ENCODE measurements at places on chromosomes 2 and 18.

GRCh38 chr2:61266632-61267505 is 104.9 kb downstream of the C2orf74 start:
- no peak for DNase-seq

- DNase-seq = no peak
These were observed 279.2 kb downstream of the CYRIA start for GRCh38 chr2:16386431-16386830.

DNA sequence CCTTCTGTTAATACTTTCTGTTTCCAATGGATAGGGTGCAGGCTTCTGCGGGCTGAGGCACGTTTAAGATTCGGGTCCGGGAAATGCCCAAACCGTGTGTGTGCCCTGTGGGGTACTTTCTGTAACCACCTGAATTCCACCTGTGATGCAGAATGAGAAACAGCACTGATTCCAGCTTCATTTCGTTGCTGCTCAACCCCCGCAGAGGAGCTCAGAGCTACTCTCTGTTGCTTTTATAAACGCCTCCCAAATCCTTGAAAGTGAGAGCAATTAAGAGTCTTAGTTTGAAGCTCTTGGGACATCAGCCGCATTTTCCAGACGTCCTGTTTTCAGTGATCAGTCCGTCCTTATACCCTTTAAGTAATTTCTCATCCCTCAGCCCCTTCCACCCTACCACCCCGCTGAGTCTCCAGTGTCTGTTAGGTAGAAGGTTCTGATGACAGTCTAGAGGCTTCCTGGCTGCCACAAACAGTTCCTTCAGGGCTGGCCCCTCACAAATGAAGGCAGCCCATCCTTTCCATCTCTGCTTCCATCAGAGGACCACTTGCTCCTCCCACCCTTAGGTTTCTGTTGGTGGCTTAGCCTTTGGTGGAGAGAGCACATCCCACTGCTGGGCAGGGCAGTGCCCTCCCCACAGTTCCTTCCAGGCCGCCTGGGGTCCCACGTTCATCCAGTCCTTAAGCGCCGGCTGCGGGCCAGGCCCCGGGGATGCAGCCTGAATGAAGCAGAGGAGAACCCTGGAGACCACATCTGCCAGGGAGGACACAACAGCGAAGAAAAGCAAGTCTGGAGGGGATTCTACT is 230.1 kb downstream of the SEPTIN10 start:
- DNase-seq = no peak

- peak; percentile 48 for DNase-seq
These were observed 19.4 kb downstream of the DOK1 start for GRCh38 chr2:74573747-74574562.

DNA sequence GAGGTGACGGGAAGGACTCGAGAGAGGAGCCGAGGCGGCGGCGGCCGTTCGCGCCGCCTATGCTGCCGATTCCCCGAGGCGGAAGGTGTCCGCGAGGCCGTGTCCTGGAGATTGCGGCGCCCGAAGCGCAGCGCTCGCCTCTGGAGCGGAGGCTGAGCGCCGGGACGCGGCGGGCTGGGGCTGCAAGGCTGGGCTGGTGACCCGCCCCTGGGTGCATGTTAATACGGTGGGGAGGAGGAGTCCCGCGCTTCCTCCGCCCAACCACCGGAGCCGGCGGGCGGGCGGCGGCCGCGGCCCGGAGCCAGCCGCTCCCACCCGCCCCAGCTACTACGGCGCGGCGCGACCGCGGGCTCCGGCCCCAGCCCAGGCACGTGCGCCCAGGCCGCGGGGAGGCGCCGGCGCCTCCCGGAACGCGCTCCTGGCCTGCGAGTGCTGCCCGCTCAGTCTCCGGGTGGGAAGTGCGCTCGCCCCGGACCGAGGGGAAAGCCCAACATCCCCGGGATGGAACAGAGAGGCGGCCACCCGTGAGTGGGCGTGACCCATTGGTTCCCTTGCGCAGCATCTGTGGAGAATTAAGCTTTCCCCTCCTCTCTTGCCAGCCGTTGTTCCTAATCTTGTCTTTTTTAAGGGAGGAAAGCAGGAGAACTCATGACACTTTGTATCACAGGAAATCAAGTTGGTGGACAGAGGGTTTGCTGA is at the start of gene DLGAP1:
DLGAP1 (minus strand) TSS at position 195 of the 699 bp plus-strand sequence.
- no peak for DNase-seq

- no peak for DNase-seq
These were observed 138.8 kb upstream of the GPC1 start for GRCh38 chr2:240296476-240297255.

DNA sequence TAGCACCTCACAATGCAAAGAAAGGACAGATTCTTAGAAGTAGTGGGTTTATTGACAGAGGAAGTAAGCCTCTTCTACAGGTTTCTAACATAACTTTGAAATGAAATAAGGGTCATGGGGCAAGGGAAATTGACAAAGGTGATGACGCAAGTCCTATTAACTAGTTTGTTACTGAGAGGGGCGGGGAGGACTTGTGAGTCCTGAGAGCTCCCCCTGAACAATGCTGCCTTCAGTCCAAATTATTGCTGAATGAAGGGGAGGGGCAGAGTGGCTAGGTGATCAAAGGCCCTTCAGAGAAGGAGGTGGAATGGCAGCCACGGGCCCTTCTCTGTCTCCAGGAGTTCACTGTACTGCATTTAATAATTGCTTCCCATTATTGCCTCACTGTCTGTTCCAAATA is 390.0 kb downstream of the MEIS1 start:
- no peak for DNase-seq

DNA sequence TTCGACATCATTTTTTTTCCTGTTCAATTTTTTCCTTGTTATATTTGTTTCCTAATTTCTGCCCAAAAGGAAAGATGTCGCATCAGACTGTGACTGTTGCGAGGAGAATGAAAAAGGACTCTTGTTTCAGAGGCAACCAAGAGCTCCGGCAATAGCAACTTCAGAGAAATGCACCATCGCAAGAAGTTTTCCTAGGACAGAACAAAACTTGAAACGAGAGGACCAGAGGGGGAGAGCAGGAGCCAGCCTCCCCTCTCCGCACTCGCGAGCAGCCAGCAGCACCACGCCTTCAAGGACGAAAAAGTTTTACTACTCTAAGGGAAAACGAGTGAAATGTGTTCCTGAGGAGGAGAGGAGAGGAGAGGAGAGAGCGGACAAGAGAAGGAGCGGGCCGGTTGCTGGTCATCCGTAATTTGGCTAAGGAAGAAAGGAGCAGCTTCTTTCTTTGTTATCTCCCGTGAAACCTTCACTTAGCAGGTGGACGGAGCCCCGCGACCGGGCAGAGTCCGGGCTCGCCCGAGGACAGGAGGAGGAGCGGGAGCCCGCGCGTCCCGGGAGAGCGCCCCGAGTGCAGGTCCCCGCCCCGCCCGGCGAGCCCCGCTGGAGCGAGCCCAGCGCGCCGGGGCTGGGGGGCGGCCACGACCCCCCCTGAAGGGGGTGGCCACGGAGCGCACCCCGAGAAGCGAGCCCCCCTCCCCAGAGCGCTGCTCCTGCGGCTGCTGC is 744 bp downstream of the POU3F3 start:
- DNase-seq = no peak
